Cortex of kidney (tissue), 1 donor: ENCODE measurements at places on chromosomes 11 and 22.

DNA sequence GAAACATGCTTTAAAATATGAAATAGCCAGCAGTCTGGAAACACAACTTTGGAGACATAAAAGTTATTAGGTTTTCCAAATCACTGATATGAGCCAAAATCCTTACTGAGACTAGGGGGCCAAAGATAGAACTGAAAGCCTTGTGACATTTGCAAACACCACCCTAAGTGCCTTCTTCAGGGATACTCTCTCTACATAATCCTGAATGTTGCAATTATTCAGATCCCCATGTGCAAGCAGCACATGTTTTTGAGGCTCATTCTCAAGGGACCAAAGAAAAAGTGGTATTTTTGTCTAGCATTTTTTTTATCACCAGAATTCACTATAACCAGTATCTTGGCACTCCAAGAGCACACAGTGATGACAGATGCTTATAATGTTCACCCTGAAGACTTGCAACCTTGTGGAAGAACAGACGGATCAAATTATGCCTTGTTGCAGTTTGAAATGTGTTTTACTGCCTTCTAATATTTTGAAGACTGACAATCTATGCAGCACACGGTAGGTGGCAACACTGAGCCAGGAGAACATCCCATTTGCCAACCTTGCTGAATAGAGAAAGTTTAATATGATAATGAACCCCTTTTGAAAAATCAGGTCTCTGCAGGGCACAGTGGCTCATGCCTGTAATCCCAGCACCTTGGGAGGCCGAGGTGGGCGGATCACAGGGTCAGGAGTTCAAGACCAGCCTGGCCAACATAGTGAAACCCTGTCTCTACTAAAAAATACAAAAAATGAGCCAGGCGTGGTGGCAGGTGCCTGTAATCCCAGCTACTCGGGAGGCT, 78.5 kb downstream of the PLEKHA7 start:
- DNase-seq: no peak

DNA sequence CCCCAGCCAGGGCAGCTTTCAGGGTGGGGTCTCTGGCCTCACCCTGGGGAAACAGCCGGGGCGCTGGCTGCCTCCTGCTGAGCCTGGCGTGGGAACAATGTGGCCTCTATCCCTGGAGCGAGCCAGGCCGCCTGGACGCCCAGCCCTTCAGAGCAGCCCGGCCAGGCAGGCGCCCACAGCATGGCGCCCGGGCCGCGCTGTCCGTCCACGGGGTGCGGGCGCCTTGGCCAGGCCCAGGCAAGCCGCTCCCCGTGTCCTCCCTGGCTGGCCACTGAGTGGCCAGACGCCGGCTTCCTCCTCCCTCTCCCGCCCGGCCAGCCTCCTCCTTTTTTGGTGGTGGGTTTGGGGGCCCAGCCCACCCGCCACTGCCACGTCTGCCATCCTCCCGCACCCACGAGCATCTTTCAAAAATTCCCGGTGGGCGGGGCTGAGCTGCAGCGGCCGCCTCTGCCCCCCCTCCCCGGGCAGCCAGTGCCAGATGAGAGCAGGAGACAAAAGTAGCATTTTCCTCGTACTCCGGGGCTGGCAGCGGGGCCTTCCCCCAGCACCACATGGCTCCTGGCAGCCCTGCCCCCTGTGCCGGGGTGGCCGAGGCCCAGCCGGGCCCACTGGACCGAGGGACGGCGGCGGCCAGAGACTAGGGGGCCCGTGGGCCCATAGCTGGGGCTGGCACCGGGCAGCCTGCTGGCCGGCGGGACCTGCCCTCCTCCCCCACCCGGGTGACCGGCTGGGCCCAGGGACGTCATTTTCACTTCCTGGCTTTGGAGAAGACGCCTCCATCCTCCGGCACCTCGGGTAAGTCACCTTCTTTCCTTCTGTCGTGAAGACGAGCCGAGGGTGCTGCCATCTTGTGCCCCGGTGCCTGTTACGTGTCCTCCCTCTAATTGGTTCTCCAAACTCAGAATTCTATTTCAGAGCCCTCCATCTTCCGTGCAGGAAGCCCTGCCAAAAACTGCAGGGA, 70.2 kb upstream of the PPARA start:
- no peak for DNase-seq

DNA sequence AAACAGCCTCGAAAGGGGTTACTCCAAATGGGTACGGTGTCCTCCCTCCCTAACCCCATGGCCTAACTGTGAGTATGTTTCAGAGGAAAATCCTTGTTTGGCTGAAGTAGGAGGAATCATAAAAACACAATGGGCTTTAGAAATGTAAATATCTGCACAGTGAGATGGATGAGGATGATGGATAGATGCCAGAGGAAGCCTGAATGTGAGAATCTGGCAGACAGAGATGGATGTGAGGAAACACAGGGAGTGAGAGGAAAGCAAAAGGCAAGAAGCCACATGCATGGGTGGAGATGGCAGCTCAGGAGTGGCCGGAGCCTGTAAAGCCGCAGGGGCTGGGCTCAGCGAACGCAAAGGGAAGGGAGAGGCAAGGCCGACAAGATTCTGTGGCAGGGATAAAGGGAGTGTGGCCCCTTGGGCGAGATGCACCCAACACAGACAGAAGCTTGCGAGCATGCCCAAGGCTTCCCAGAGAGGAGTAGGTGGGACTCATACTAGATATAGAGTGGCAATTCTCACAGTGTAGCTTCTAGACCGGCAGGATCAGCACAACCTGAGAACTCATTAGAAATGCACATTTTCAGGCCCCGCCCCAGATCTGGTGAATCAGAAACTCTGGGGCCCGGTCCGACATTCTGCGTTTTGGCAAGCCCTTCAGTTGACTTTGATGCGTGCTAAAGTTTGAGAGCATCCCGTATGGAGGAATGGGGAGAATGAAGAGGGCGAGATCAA, 237.3 kb upstream of the CADM1 start:
- DNase-seq: no peak

- DNase-seq: no peak
These were observed 272 bp downstream of the DIXDC1 start for GRCh38 chr11:111937461-111937769.

DNA sequence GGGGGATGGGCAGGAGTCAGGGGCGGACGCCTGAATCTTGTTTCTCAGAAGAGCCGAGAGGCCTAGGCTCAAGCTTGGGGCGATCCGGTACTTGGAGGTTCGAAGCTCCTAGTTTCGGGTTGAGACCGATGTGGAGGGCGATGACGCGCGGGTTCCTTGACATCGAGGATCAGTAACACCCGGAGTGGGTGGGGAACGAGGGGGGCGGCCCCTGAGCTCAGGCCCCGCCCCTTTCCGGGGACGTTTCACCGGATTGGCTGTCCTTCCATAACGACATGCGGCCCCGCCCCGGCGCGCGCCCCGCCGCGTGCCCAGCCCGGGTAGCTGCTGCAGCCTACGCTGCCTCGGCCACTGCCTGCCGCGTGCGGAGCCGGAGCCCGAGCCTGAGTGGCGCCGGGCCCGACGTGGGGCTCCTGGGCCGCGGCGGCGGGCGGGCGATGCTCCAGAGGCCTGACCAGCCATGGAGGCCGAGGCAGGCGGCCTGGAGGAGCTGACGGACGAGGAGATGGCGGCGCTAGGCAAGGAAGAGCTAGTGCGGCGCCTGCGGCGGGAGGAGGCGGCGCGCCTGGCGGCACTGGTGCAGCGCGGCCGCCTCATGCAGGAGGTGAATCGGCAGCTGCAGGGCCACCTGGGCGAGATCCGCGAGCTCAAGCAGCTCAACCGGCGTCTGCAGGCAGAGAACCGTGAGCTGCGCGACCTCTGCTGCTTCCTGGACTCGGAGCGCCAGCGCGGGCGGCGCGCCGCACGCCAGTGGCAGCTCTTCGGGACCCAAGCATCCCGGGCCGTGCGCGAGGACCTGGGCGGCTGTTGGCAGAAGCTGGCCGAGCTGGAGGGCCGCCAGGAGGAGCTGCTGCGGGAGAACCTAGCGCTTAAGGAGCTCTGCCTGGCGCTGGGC, at the start of gene CCDC85B:
CCDC85B (plus strand) TSS at position 350 of the 895 bp plus-strand sequence; CDS start at position 461, 111 bp downstream.
- DNase-seq: no peak

GRCh38 chr11:63916837-63917691, at the start of gene RCOR2:
RCOR2 (minus strand) TSS chr11:63917164; CDS start chr11:63916456, 708 bp downstream.
- no peak for DNase-seq

DNA sequence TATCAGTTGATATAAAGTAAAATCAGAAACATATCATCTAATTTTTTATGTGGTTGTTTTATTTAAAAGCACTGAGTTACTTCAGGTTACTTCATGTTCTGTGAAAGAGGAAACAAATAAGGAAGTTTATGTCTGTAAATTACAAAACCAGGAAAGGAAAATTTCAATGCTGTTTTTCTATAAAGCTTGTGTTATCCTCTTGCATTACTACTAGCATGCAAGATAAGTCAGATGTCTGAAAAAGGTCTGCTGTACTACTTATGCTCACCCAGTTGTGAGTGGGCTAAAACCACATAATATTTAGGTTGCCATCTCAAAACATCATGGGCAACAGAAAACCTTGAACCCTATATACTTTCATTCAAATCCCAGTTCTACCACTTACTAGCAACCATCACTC, 121.5 kb downstream of the ATG16L2 start:
- no peak for DNase-seq

DNA sequence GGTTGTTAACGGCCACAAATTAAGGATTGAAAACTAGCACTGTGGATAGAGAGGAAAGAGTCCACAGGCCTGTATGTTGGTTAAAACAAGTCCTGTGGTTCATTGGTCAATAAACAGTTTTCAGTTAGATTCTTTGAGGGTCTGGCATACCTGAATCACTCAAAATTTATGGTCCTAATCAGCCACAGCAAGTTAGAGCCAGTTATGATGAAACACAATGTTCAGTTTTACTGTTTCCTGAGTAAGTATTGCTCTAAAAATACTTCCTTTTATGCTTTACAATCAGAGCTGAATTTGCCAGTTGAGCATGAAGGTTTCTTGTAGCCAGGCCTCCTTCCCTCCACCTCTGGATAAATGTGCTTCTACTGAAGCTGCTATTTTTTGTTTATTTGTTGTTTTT, 12.9 kb upstream of the CAT start:
- no peak for DNase-seq

- DNase-seq: no peak
These were observed 114.5 kb upstream of the SYT13 start for GRCh38 chr11:45400591-45400990.

DNA sequence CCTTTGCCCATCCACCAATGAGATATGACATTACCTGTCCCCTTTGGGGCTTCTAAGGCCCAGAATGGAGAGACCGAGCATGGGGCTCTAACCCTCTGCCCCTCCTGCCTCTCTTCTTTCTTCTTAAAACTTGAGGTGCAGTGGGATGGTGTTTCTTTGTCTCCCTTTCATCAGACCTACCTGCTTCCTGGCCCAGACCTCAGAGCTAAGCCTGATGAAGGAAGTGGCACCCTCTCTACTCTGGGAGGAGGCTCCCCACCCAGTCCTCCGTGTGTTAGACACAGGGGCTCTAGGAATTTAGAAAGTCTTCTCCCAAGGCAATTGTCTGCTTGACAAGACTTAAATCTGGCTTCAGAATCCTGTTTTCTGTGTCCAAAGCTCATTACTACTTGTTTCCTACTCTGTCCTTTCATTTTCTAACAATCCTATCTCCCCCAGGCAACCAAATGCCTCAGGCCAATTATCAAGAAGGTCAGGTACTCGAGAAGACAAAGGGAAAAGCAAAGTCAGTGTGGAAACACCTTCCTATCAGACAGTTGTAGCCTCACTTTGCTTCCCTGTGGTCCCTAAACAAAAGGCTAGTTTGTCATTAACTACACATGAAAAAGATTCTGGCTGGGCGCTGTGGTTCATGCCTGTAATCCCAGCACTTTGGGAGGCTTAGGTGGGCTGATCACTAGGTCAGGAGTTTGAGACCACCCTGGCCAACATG, 20.3 kb upstream of the PARVA start:
- no peak for DNase-seq

DNA sequence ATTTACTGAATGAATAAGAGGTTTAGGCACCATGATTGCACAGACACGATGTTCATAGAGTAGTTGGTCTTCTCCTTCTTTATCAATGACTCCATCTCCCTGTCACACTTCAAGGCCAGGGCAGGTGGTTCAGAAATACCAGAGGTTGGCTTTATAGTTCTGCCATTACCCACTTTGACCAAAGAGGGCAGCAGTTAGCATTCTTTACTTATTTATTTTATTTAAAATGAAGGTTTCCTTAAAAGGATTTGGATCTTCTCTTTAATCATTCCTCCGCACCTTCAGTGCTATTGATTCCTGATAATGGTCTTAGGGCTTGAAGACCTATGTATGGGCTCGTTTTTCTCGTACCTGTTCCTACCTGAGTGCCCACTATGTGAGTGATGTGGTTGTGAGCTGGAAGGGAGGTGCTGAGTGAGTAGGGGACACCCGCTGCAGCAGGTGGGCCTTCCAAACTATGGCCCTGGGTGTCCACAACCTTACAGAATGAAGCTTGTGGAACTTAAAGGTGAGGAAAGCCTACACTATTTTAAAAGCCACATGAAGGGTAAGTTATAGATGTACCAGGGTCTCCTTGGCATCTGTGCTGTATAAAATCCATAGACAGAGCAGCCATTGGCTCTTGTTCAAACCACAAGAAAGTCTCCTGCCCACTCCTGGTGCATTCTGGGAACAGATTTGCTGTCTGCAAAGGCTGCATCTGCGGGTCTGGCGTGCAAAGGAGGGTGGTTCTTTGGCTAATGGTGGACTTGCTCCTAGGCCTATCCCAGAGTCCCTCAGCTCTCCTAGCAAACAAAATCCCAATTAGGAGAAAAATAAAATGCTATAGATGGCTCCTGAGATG, 35.0 kb downstream of the TIMP3 start:
- DNase-seq: no peak

- DNase-seq: no peak
These were observed at the start of gene INSC for GRCh38 chr11:15114501-15115475. INSC (plus strand) TSS chr11:15114923; CDS start chr11:15149175, 34,252 bp downstream.

- no peak for DNase-seq
These were observed 100.8 kb downstream of the SHANK2 start for GRCh38 chr11:71151561-71151960.

- no peak for DNase-seq
These were observed 151.1 kb downstream of the JRKL start for GRCh38 chr11:96540875-96541274.

GRCh38 chr11:34585735-34586487, 35.0 kb upstream of the EHF start:
- DNase-seq: no peak

- DNase-seq: no peak
These were observed 929.0 kb upstream of the FAT3 start for GRCh38 chr11:91295591-91295990.

DNA sequence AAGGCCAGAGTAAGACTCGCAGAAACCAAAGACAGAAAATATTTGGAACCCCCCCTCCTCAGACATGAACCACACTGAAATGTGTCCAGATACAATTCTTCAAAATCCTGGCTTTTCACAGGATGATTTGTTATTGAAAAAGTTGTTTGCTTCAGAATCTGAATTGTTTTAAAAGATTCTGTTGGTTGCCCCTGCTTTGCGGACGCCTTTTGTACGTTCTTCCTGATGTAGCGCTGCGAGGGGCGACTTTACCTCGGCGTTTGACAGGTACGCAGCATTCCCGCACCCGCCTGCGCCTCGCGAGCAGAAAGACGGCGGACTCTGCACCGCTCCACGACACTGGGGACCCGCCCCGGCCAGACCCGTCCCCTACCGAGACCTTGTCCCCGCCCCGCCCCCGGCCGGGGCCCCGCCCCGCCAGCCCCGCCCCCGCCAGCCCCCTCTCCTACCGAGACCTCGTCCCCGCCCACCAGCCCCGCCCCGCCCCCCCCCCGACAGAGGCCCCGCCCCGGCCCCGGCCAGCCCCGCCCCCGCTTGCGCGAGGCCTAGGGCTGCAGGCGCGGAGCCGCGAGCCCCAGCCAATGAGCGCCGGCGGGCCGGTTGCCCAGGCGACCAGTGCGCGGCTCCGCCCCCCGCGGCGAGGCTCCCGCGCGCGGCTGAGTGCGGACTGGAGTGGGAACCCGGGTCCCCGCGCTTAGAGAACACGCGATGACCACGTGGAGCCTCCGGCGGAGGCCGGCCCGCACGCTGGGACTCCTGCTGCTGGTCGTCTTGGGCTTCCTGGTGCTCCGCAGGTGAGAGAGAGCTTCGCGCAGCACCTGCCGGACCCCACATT, at the start of gene GLB1L2:
GLB1L2 (plus strand) TSS at position 635 of the 835 bp plus-strand sequence; CDS start at position 709, 74 bp downstream.
- DNase-seq: no peak
